Activated CD8-positive, alpha-beta T cell treated with anti-CD3 and anti-CD28 coated beads, Interleukin-2, amount 10 ng/mL, durations not matched to agents 7 days and 5 days (primary cell): ENCODE measurements at places on chromosomes 7 and 10.

DNA sequence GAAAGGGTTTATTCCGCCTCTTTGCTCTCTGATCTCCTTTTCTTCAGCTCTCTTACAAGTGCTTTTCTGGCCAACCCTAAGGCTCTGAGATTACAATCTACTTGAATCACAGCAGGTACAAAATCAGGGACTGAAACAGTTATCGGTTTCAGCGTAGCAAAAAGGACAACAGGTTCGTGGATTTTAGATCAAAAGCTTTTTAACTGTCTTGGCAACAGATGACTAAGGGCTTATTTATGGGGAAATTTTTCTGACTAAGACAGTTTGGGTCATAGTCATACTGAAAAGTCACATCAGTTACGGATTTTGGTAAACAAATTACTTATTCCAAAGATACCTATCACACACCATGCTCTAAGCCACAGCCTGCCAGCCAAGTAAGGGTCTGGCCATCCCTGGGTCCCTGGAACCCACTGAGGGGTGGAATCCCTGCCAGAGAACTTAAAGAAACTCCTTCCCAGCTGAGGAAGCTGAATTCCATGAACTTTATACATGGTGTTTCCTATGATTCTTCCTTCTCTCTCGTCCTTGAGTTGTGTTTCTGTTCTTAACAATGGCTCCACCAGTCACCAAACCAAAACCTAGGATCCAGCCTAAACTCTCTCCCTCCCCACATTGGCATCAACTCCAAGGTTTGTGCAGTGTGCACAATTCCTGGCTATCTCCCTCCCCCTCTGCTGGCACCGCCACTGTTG lies 169.3 kb downstream of the FAM107B start:
- H3K4me3 ChIP-seq, result peak overlapping the region; percentile 82
- H3K36me3 ChIP-seq, result peaks cover 27% of the 10 kb centered on the region
- H3K27ac ChIP-seq, result peak overlapping the region; percentile 14
- DNase-seq, result no peak
- H3K27me3 ChIP-seq, result no peaks in the 10 kb centered on the region
- H3K4me1 ChIP-seq, result peaks cover 41% of the 10 kb centered on the region

DNA sequence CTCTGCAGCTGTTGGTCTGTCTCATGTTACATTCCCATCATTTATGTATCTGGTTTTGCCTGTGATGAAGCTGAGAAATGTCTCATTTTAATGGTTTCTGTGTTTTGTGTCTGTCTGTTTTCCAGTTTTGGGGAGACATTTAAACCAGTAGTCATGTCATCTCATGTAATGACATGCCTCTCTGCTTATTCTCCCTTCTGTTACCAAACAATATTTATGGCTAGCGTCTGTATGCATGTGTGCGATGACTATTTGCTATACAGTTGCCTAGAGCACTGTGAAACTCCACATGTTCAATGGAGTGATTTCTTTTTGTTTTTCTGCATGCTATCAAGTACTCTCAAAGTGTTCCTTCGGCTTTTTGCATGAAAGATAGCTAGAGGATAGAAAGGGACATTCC lies 132.0 kb downstream of the ST7 start:
- no peak for DNase-seq
- H3K27me3 ChIP-seq, result no peaks in the 10 kb centered on the region
- H3K27ac ChIP-seq, result no peak overlapping the region
- H3K36me3 ChIP-seq, result no peaks in the 10 kb centered on the region

GRCh38 chr10:110378006-110378405 lies 73.3 kb upstream of the SMNDC1 start:
- DNase-seq, result no peak
- H3K27ac ChIP-seq, result no peak overlapping the region
- no peak overlapping the region for H3K4me3 ChIP-seq
- peaks cover 17% of the 10 kb centered on the region for H3K4me1 ChIP-seq
- H3K27me3 ChIP-seq, result no peaks in the 10 kb centered on the region

DNA sequence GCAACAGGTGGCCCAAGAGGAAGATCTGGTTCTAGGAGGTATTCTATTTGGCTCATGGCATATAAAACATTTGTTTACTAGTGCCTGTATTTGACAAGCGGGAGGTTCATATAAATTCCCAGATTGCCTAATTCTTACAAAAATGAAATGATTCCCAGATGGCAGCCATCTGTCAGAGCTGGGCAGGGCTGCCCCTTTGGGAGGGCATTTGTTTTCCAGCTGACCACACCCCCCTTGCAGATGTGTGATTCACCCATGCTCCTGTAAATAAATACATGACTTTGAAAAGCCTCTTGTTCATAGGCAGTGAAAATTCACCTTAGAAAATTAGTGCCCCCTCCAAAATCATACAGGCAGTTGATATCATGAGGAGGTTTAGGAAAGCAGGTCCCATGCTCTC lies 8.6 kb downstream of the VWC2 start:
- H3K27me3 ChIP-seq, result peaks cover 16% of the 10 kb centered on the region
- no peak overlapping the region for H3K4me3 ChIP-seq
- no peaks in the 10 kb centered on the region for H3K4me1 ChIP-seq
- DNase-seq, result no peak
- no peak overlapping the region for H3K27ac ChIP-seq
- no peaks in the 10 kb centered on the region for H3K36me3 ChIP-seq

DNA sequence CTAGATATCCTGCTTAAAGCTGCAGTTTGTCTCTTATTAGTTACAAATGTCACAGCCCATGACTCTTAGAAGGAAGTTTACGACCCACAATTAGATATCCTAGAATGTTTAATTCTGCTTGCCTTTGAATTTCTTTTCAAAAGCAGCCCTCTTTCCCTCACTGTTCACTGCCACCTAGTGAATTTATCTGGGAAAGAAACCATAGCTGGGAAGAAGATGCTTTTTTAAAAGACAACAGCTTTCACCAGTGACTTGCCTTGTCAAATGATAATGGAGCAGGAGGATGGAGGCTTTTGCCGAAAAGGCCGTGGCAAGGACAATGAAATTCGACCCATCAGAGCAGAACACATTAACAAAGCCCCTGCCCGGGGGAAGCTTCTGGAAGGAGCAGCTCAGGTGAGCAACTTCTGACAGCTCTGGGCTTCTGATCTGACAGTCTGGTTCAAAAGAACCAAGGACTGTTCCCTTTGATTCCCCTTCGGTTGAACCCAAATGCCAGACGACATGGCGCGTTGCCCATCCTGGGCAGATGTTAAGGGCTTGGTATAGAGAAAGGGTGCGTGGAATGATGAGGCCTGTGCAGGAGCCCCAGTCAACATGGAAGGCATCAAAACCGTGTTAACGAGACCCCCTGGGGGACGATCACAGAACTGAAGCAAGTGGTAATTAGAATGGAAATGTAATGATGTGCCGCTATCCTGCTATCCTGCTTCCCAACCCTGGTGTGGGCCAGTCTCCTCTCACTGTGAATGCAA lies 236.8 kb downstream of the FRMD4A start:
- H3K4me3 ChIP-seq, result no peak overlapping the region
- H3K27me3 ChIP-seq, result no peaks in the 10 kb centered on the region
- no peaks in the 10 kb centered on the region for H3K4me1 ChIP-seq
- no peak for DNase-seq

DNA sequence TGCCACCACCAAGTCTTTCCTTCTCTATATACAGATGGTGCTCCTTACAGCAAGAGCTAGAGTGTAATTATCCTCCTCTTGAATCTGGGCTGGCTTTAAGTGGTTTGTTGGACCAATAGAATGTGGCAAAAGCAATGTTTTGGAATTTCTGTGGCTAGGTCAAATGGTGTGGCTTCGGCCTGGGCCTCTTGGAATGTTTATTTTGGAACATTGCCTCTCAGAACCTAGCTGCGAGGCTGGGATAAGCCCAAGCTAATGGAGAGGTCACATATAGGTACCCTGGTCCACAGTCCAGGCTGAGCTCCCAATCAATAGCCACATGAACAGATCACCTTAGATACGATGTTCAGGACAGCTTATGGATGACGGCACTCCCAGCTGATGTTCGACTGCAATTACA lies 556.7 kb downstream of the TYW1 start:
- H3K27me3 ChIP-seq, result no peaks in the 10 kb centered on the region
- no peak for DNase-seq
- H3K27ac ChIP-seq, result no peak overlapping the region
- no peaks in the 10 kb centered on the region for H3K4me1 ChIP-seq
- H3K4me3 ChIP-seq, result no peak overlapping the region

GRCh38 chr10:25175527-25176420 lies 973 bp downstream of the GPR158 start:
- peaks cover 7% of the 10 kb centered on the region for H3K4me1 ChIP-seq
- H3K27me3 ChIP-seq, result peaks cover 37% of the 10 kb centered on the region
- no peak overlapping the region for H3K27ac ChIP-seq
- H3K4me3 ChIP-seq, result no peak overlapping the region
- no peak for DNase-seq
- peaks cover 4% of the 10 kb centered on the region for H3K36me3 ChIP-seq

DNA sequence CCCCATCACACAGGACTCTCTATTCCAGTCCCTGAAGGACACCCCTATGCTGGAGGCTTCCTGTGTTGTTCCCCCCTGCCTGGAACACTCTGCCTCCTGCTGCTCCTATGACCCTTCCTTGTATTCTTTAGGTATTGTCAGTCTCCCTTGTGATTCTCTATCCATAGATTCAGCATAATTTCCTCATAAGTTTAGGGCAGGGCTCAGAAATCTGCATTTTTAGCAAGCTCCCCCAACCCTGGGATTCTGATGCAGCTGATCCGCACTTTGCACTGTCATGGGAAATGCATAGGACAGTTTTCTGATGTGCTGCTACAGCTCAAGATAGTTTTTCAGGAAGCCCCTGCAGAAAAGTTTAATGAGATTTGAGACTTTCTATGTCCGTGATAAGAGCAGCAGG lies 79.9 kb downstream of the ADRA2A start:
- no peaks in the 10 kb centered on the region for H3K36me3 ChIP-seq
- DNase-seq, result no peak
- H3K4me1 ChIP-seq, result no peaks in the 10 kb centered on the region
- no peak overlapping the region for H3K4me3 ChIP-seq

DNA sequence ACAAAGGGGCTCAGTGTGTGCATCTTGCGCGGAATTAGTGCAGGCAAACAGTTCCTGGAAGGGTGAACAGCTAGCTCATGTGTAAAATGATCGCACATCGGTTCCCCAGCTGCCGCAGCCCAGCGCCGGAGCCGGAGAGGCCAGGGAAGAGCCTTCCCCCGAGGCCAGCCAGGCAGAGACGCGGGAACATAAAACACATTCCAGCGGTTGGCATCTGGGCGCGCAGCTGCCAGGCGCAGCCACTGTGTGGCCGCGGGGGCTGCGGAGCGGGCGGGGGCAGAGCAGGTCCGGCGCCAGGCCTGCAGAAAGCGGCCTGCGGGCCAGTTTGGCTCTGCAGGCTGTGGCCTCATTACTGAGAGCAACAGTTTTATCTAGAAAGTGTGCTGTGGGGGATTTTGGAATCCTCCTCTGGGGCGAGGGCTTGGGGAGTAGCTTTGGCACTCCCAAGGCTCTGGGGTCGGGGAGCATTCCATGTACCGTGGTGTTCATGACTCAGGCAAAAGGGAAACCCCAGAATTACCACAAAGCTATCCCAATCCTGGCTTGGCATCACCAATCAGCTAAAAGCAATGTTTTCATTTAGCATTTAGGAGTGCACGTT lies 74.3 kb downstream of the SAMD9 start:
- H3K4me3 ChIP-seq, result no peak overlapping the region
- H3K36me3 ChIP-seq, result no peaks in the 10 kb centered on the region
- H3K27me3 ChIP-seq, result peaks cover 2% of the 10 kb centered on the region
- DNase-seq, result no peak
- no peak overlapping the region for H3K27ac ChIP-seq
- H3K4me1 ChIP-seq, result no peaks in the 10 kb centered on the region

DNA sequence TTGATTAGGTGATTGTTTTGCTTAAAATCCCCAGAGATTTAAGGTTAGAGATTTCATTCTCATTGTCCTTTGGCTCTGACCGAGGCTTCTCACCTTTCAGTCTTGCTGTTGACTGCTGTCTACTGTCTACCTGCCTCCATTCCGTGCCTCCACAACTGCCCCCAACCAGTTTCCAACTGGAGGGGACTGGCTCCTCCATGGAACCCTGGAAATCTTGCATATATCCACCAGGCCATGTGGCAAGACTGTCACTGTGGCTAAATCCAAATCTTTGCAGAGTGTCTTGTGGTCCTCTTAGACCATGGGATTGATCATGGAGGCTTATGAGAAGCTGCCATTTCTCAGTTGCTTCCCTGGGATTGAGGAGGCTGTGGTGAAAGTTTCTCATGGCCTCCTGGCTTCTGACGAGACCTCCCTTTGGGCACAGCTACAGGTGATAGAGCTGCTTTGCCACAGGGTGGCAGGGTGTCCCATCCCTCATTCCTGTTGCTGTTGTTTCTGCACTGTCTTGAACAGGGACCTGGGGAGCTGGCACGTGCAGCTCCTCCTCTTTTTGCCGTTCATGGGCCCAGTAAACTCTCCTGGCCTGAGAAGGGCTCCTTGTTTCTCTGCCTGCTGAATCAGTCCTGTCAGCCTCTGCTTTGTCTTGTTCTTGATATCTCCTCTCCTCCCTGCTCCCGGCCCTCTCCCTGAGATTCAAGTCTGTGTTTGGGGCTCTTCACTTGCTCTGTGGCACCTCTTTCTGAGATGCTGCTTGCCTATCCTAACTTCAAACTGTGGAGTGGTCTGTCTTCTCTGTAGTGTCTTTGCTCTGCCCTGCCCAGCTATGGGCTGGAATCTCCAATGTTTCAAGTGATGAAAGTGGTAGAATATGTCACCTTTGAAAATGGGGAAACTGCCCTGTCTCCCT lies 63.6 kb upstream of the IGFBP3 start:
- no peak for DNase-seq
- no peak overlapping the region for H3K27ac ChIP-seq
- H3K4me1 ChIP-seq, result no peaks in the 10 kb centered on the region

GRCh38 chr7:134154581-134155130 lies 27.5 kb downstream of the LRGUK start:
- no peak overlapping the region for H3K4me3 ChIP-seq
- no peaks in the 10 kb centered on the region for H3K36me3 ChIP-seq
- no peak for DNase-seq
- H3K27ac ChIP-seq, result no peak overlapping the region
- peaks cover 2% of the 10 kb centered on the region for H3K4me1 ChIP-seq
- H3K27me3 ChIP-seq, result peaks cover 6% of the 10 kb centered on the region

GRCh38 chr10:88949912-88950837 lies 2.4 kb downstream of the ACTA2 start:
- H3K4me3 ChIP-seq, result no peak overlapping the region
- no peak for DNase-seq
- no peak overlapping the region for H3K27ac ChIP-seq
- peaks cover 20% of the 10 kb centered on the region for H3K36me3 ChIP-seq
- no peaks in the 10 kb centered on the region for H3K27me3 ChIP-seq

- H3K4me3 ChIP-seq, result no peak overlapping the region
- H3K4me1 ChIP-seq, result no peaks in the 10 kb centered on the region
- H3K36me3 ChIP-seq, result no peaks in the 10 kb centered on the region
- no peak for DNase-seq
- H3K27ac ChIP-seq, result no peak overlapping the region
Observed at GRCh38 chr10:21246178-21246577, 279.3 kb downstream of the SKIDA1 start.

DNA sequence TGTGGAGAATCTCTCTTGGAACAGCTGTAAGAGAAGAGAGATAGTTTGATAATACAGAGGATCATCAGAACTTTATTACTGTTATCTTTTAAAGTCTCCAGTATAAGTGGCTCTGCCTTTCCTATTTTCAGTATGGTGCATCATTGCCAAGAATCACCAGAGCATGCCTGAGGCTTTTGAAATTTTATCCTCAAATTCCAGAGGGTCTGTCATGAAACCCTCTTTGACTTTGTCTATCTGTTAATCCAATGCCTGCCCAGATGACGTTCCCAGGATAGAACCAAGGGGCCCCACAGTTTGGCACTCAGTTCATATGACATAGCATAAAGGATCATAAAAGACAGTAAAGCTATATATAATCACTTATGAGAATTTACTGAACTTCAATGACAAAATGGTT lies 35.3 kb upstream of the SEMA3C start:
- no peak for DNase-seq
- no peaks in the 10 kb centered on the region for H3K27me3 ChIP-seq
- no peaks in the 10 kb centered on the region for H3K36me3 ChIP-seq
- H3K4me3 ChIP-seq, result no peak overlapping the region
